CD4-positive, alpha-beta T cell treated with Interleukin-12 subunit alpha and Interleukin-12 subunit beta, for 1 hour (primary cell): ENCODE measurements at places on chromosomes 1 and 21.

DNA sequence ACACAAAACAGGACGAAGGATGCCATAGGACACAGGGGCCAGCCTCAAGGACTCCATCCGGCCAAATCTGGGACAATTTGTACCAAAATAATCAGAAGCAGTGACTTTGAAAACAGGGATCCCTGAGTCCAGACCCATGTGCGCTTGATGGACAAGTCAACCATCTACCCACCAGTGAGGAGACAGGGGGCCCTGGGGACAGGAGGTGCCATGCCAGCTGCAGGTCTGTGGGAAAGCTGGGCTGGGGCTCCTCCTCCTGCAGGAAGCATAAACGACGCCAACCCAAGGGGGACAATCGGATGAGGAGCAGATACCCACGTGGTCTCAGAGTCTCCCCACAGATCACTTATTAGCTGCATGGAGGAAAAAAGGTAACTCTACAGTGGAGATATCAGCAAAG lies 50.6 kb downstream of the NPHP4 start:
- no peak for DNase-seq

DNA sequence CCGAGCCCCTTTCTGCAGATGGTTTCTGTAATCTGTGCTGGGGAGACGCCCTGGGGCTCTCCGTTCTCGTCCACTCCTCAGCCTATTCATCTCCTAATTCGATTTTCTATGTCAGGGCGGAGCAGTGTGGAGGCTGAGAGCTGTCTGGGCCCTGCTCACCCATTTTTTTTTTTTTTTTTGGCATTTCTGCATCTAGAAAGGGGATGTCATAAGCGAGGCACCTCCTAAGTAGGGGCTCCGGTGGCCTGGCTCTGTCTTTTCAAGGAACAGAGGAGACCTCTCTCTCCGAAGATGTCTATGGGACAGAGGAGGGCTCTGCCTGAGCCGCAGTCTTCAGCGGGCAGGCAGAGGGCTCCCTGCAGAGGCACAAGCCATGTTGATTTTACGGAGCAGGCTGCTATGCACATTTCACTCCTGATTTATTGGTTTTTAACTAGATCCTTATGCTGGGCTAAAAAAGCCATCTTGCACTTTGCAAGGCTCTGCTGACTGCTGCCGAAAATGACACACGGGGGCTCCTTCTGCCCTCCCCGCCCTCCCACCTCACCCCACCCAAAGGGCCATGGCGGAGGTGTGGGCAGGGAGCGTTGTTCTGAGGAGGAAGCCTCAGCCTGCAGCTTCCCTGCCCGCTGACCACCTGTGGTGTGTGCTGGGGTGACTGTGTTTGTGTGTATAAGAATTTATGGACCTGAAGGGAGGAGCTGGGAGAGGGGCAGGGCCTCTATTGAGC lies 71.0 kb downstream of the FOXD2 start:
- DNase-seq = no peak

DNA sequence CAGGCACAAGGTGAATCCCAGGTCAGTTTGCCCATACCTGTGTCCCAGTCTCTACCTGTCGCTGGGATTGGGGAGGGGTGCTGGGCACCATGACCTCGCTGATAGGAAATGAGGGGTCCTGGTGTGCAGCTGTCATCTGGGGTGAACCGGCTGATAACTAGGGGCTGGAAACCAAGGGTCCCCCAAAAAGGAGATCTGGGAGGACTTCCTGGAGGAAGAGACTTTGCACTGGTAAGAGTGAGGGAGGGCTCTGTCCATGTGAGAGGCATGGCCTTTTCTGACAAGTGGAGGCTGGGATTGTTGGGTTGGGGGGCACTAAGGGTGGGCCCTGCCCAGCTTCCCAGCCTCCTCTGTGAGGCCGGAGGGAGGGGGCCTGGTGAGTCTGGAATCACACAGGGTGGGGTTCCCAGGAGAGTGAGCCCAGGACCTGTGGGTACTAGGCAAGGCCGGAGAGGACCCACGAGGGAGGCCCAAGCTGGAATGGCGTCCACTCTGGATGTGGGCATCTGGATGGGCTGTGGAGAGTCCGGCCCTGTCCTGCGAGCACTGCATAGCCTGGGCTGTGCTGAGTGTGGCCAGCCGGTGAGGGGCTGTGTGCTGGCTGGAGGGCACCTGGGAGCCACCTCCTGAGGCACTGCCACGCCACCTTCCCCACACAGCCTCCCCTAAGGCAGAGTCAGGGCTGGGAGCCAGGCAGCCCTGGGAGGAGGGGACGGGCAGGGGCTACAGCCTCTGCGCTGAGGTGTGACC lies 4.9 kb upstream of the PEX10 start:
- DNase-seq = no peak

DNA sequence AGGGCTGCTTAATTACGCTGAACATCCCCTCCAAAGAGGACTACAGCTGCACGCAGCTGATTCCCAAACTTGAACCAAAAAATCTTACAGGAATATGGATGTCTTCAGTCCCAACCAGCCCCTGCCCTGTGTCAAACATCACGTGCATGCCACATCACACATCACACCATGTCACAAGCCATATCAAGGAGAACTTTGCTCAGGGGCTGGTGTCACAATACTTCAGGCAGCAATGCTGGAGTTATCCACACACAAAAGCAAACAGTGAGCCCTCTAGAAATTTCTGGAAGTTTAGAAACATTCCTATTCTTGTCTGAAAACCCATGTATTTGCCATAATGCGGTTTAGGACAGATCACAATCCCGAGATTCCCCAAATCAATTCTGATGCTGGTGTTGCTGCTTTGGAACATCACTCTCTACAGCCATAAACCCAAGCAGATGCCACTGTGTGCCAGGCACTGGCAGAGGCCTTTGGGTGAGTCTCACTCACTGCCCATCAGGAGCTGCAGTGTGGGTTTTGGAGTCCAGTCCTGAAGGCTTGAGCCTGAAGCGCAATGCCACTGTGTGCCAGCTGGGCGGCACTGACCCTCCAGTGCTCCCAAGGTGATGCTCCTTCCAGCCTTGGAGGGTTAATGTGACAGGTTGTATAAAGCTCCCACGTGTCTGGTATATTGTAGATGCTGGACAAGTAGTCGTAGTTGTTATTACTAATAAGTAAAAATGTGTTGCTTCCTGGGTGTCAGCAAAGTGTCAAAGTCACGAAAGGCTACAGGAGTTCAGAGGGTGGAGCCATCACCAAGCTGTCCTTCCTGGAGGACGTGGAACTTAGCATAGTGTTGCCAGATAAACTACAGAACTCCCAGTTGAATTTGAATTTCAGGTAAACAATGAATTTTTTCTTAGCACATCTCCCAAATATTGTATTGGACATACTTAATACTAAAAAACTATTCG lies 20.1 kb upstream of the EFNA1 start:
- no peak for DNase-seq

GRCh38 chr21:28773036-28773435 lies 219.6 kb downstream of the LTN1 start:
- DNase-seq = no peak

GRCh38 chr1:110597966-110598365 lies 8.2 kb downstream of the KCNA2 start:
- DNase-seq = no peak

DNA sequence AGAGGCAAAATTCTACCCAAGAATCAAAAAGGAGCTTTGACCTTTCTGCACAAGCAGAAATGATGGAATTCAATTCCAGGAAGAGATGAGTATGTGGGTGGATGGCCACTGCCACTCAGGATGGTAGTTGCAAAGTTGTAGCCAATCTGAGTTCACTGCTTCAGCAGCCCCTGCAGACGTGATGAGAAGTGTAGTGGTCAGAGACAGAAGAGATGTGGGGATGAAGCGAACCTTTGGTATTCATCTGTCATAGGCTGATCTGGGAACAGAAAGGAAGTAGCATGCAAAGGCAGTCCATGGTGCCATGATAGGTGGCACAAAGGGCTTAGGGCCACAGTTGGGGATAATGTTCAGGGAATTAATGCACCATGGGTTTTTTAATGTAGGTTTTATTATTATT lies 81.1 kb upstream of the PGBD5 start:
- DNase-seq = no peak

DNA sequence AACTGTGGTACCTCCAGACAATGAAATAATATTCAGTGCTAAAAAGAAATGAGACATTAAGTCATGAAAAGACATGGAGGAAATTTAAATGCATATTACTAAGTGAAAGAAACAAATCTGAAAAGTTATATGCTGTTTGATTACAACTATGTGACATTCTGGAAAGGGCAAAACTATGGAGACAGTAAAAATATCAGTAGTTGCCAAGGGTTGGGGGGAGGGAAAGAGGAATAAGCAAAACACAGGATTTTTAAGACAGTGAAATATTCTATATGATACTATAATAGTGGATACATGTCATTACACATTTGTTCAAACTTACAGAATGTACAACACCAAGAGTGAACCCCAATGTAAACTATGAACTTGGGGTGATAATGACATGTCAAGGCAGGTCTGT lies 38.2 kb upstream of the PKN2 start:
- no peak for DNase-seq
